NCI-H1694 (cell line): ENCODE measurements at places on chromosomes 16 and 17.

DNA sequence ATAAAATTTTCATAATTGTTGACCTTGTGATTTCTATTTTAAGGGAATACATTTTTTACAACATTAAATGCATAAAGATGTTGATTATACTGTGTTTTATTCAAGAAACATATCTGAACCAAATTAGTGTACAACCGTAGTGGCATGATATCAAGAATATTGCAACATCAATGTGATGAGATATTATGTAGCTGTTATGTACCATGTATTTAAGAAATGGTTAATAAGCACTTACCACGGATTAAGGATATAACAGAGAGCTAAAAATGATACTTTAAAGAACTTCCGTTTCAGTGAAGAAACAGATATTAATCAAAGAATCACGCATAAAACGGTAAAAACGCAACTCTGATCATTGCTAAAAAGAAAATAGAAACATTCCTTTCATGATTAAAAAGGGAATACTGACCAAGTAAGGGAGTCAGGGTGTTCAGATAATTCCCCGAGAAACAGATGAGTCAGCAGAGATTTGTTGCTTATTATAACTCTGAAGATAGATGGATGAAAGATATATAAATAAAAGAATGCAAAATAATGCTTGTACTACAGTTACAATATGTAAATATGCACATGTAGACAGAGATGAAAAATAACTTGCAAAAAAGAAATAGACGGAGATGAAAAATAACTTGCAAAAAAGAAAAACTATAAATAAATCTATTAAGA, 281.9 kb upstream of the MAF start:
- no peak for DNase-seq

DNA sequence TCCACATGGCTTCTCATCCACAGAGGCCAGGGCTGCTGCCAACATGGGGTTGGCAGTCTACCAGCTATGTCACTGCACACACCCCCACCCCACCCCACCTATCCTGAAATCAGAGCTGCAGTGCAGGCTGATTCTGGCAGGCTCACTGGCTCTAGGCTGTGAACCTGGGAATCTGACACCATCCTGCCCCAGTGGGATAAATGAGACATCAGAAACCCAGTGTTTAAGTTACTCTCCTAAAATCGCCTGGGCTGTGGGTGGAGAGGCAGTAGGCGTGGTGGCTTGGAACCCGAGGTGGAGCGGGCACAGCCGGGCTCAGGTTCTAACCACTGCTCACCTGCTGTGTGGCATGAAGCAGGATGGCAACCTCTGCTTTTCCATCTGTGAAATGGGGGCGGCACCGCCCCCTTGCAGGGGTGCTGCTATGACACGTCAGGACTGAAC, 5.6 kb downstream of the SLC38A8 start:
- DNase-seq, result no peak

DNA sequence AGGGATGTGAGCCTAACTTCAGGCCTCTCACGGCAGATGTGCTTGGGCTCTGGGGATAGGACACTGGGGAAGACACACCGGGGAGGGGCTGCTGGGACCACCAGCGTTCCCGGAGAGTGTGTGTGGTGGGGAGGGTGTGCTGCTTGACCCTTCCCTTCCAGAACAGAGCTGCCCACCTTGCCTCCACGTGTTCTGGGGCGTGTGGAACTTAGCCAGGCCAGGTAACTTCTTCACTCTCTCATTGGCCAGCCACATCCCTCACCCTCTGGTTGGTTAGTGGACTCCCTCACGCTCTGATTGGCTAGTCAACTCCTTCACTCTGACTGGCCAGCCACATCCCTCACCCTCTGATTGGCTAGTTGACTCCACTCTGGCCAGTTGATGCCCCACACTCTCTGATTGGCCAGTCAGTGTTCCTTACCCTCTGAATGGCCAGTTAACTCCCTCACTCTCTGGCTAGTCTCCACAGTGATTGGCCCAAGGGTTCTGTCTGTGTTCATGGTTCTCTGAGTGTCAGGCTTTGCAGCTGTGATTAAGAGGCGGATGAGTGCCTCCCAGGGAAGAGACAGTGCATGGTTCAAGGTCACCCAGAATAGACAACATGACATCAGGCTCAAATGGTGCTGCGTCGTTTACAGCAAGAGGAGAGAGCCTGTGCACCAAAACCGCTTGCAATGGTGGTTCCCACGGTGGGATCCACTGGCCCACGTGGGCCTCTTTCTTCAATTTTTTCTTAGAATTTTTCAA, 10.0 kb downstream of the TMEM235 start:
- DNase-seq, result no peak

DNA sequence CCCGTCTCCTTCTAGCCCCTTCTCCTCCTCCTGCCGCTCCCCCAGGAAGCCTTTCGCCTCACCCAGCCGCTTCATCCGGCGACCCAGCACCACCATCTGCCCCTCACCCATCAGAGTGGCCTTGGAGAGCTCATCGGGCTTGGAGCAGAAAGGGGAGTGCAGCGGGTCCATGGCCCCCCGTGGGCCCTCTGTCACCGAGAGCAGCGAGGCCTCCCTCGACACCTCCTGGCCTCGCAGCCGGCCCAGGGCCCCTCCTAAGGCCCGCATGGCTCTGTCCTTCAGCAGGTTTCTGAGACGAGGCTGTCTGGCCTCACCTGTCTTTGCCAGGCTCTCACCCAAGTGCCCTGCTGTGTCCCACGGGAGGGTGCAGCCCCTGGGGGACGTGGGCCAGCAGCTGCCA, 87.9 kb downstream of the RGS9 start:
- no peak for DNase-seq

- no peak for DNase-seq
These were observed 9.3 kb downstream of the JUP start for GRCh38 chr17:41777157-41777573.

DNA sequence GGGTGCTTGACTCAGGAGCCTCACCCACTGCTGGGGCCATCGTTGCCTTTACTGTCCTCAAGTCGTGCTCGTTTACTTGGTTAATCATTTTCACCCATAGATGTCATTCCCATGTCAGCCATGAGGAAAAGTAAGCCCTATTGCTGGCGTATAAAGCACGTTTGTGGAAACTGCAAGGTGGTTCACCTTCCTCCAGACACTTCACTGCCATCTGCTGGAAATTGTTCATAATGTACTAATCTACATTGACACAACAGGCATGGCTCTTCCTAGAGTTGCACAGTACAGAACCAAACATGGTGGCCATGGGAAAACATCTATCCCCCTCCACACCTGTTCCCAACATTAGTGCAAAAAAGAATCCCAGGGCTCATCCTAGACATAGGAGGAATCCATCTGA, 116.6 kb downstream of the ZNF18 start:
- no peak for DNase-seq

DNA sequence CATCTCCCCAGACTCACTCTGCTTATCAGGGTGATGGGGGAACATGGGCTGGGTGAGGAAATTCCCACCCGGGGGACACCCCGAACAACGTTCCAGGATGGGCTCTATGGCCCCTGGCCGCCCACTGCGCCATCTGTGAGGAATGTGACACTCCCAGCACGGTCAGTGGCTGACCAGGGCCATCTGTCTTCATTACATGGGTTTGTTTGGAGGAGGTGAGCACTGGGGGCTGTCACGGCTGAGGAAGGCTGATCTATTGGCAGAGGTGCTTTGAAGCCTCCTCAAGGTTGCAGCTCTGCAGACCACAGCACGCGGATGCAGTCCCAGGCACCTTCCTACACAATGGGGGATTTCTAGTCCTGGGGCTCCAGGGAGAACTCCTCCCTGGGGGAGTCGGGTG, 214.1 kb upstream of the FOXF1 start:
- no peak for DNase-seq

- no peak for DNase-seq
These were observed 2.3 kb downstream of the TRPV3 start for GRCh38 chr17:3555189-3555796.

GRCh38 chr17:56034197-56034635, 119.1 kb upstream of the ANKFN1 start:
- no peak for DNase-seq

DNA sequence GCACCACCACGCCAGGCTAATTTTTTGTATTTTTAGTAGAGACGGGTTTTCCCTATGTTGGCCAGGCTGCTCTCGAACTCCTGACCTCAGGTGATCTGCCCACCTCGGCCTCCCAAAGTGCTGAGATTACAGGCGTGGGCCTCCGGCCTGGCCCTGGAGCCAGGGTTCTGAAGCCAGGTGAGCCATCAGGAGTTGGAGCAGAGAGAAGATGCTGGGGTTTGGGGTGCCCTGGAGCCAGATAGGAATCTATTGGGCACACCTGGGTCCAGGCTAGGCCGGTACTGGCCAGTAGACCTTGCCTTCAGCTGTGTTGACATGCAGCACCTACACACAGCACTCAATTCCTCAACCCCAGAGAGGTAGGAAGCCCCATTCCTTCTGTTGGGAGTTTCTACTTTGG, 5.4 kb upstream of the CD300A start:
- DNase-seq, result no peak

DNA sequence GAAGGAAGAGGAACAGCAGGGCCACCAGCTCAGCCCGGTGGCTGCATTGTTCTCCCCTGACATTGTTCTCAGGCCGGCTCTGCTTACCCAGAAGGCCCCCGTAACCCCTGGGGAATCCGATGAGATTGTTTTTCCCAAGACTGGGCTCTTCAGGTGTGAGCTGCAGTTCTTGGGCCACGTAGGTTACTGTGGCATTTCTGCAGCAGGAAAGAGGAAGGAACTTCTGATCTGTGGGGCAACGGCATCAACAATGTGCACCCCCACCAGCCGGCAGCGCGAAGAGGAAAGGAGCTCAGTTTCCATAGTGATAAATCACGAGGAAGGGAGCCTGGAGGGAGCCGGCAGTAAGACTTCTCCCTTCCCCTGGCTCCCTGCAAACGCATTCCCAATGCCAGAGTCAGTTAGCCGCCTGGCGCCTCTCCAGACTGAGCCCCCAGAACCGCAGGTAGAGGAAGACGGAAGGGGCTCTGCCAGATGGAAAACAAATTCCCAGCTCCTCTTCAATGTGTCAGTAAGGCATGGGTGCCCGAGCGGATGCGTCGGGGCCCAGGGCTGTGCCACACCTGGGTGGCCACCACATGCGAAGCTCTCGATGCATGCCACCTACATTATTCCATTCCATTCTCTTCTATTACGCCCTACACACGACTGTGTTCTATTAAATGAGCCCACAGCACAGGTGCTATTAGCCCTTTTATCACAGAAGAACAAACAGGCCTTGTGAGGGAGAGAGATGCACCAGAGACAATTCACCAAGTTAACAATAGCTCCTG, 21.5 kb upstream of the PECAM1 start:
- DNase-seq, result no peak

- DNase-seq, result peak; percentile 43
These were observed 36.4 kb downstream of the AKAP1 start for GRCh38 chr17:57121308-57122042.

DNA sequence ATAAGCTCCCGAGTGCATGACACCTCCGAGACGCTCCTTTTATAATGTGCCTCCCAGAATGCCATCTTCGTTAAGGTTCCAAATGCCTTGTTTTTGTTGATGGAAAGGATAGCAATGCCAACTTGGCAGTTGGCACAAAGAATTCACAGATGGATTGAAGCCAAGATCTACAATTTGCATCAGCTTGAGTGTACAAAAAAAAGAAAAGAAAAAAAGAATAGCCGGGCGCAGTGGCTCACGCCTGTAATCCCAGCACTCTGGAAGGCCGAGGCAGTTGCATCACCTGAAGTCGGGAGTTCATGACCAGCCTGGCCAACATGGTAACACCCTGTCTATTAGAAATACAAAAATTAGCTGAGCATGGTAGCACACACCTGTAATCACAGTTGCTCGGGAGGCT, 7.6 kb downstream of the TBC1D16 start:
- peak; percentile 45 for DNase-seq

- DNase-seq, result no peak
These were observed 678 bp downstream of the MGAT5B start for GRCh38 chr17:76868669-76869495.

- no peak for DNase-seq
These were observed 29.5 kb downstream of the NSMCE1 start for GRCh38 chr16:27239026-27239425.

DNA sequence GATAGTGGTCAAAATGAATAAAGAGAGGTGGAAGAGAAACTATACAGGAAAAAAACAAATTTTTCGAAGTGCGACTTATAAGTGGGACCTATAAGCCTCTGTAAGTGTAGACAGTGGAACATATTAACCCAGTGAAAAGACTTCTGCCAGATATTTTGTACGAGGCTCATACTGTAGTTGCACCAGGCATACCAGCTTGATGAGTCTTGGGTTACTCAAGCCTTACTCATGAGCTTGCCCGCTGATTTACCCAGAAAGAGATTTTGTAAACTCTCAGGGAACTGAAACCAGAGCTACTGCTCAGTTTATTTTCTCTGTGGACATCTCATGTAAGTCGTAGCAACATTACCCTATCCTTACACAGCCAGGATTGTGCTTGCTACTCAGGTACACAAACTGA, 708.0 kb upstream of the SOX9 start:
- no peak for DNase-seq

DNA sequence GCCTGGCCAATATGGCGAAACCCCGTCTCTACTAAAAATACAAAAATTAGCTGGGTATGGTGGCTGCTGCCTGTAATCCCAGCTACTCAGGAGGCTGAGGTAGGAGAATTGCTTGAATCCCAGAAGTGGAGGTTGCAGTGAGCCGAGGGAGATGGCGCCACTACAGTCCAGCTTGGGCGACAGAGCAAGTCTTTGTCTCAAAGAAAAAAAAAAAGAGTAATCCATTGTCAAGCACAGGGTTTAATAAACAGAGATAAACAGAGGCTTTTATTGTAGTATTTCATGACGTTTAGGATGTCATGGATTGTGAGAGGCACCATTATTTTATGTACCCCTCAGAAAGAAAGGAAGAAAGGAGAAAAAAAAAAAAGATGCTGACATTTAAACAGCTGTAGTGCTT, 75.2 kb upstream of the RNU2-1 start:
- DNase-seq, result no peak

GRCh38 chr16:73347500-73348375, 299.8 kb upstream of the ZFHX3 start:
- peak; percentile 76 for DNase-seq

GRCh38 chr17:28912281-28912937, 9.5 kb upstream of the DHRS13 start:
- no peak for DNase-seq

GRCh38 chr16:78630102-78630501, 530.6 kb downstream of the WWOX start:
- no peak for DNase-seq

DNA sequence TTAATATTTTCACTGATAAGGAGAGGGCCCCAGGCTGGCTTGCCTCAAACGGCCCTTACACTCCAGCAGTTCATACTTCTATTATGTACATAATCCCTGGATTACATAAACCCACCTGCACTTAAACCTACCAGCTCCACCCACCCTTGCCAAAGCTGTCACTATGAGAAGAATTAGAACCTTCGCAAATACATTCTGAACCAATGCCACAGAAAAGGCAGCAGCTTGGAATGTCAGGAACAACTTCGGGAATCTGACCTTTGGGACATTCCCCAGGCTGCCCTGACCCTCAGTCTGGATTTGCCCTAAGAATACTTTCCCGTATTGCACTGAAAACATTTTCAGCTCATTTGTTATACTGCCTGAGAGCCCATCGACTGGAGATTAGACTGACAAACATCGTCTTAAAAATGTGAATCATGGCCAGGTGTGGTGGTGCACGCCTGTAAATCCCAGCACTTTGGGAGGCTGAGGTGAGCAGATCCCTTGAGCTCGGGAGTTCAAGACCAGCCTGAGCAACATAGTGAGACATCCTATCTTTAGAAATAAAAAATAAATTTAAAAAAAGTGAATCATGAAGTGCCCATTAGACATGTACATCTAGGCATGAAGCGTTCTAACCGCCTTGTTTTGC, 21.0 kb upstream of the SEC14L1 start:
- no peak for DNase-seq
